Adipocyte (in vitro differentiated cells): ENCODE measurements at places on chromosomes 13 and 19.

DNA sequence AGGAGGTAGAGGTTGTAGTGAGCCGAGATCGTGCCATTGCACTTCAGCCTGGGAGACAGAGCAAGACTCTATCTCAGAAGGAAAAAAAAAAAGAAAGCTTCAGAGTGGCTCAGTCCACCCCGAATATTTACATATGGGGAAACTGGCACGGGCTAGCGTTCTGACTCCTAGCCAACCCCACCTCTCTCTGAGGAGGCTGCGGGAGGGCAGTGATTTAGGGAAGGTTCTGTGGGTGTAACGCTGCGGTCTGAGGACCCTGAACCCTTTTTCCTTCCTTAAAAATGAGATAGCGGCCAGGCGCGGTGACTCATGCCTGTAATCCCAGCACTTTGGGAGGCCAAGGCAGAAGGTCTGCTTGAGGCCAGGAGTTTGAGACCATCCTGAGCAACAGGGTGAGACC lies 5.0 kb downstream of the LRRC25 start:
- DNase-seq, result no peak

GRCh38 chr13:112113851-112114250 lies 46.9 kb downstream of the SOX1 start:
- DNase-seq, result no peak

DNA sequence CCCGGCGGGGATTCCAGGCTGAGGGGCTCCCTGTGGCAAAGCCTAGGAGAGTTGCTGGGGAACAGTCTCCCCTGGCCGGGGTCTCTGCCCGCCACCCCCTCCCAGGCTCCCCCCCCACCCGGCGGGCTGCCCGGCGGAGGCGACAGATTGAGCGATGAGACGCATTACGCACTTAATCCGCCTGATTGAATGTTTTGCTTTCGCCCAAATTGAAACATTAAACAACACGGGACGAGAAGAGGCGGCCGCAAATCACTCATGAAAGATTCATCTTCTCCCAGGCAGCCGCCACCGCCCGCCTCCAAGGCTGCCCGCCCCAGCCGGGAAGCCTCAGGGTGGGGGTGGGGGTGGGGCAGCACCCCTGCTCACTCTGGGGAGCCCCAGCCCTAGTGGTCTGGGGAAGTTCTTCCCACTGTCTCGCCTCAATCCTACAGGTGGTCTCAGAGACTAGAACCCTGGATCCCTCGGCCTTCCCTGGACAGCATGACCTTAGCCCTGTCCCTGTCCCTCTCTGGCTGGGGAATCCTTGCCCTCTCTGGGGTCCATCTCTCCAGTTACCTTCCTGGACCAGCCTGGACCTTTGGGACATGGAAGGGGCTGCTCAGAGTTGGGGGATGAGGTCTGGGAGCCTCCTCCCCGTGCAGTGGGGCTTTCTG lies 7.6 kb upstream of the ERFL start:
- DNase-seq, result peak; percentile 28

- DNase-seq, result peak; percentile 53
Observed at GRCh38 chr19:4597975-4598671, 38.6 kb upstream of the SEMA6B start.

- no peak for DNase-seq
Observed at GRCh38 chr13:80705371-80706163, 364.6 kb upstream of the SPRY2 start.

DNA sequence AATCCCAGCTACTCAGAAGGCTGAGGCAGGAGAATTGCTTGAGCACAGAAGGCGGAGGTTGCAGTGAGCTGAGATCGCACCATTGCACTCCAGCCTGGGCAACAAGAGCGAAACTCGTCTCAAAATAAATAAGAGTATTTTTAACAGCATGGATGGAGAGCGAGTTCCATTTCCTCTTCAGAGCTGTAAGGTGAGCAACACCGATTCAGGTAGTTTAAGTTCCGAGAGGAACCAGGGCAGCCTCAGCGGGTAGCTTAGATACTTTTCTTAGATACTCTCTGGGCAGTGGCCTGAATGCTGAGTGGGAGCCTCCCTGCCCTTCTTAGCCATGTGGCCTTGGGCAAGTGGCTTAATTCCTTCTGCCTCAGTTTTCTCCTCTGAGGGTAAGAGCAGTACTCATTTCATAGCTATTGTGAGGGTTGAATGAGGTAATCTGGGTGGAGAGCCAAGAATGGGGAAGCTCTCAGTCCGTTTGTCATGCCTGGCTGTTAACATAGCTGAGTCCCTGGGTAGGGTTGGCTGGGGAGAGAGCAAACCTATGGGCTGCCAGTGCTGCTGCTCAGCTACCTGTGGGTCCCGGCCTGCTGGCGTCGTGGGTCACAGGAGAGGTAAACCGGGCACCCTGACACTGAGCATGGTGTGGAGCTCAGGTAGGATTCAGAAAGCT lies 4.1 kb downstream of the ATP11A start:
- peak; percentile 68 for DNase-seq

DNA sequence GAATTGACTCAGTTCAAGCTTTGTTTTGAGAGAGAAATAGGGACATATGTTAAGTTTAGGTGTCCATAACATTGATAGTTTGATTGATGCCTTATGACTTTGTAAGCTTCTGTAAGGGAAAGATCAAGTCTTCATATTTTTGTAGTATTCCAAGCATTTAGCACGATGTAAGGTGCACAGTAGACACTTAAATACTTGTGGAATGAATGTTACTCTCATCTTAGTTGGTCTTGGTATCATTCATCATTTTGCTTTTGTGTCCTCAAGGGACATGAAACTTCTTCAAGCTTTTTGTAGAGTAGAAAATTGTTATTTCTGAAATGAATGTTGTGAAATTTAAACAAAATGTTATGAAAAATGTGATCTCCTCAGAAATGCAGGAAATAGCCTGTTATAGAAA lies 10.1 kb downstream of the TDRD3 start:
- no peak for DNase-seq

- no peak for DNase-seq
Observed at GRCh38 chr19:1220976-1221903, 15.7 kb downstream of the STK11 start.

GRCh38 chr13:55255236-55255635 lies 1885.5 kb upstream of the PRR20A start:
- DNase-seq, result no peak

DNA sequence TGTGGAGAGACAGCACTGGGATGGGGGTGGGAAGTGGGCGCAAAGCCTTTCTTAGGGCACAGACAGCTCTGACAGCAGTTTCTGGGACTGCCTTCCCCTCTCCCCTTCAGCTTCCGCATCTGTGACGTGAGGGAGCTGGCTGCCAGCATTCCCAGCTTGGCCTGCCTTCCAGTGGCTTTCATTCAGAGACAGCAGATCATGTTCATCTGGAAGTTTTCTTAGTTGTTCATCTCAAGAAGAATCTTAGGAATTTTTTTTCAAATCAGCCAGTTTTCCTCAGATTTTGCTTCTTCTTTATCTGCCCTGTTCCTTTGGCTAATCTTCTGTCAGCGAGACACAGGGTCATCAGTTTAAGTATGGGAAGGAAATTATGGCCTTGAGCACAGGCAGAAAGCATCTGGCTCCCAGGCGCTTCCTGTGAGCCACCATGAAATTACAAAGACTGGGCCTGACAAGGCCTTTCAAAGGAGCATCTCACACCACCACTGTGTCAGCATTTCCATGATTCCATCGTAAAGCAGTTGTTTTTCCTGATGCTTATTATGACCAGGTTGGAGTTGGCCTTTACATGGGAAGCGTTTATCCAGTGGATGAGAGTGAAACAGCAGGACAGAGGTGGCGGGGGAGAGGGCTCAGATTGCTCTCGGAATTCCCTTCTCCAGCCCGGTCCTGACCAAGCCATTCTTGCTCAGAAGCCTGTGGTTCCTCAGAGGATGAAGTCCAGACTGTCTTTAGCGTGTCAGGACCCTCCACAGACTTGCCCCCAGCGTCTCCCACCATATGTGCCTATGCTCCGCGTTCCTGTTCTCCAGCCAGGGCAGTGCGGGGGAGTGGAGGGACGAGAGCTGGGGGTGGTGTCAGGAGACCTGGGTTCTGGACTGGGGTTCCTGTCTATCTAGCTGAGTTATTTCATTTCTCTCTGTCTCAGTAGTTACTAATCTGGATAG lies 43.6 kb downstream of the ARHGAP35 start:
- peak; percentile 72 for DNase-seq

- no peak for DNase-seq
Observed at GRCh38 chr19:46787040-46787330, 1.4 kb downstream of the SLC1A5 start.
